Common myeloid progenitor, CD34-positive (primary cell): ENCODE measurements at places on chromosomes 3 and 15.

- no peaks in the 10 kb centered on the region for H3K4me1 ChIP-seq
- H3K27me3 ChIP-seq: no peaks in the 10 kb centered on the region
- no peak overlapping the region for H3K27ac ChIP-seq
- H3K4me3 ChIP-seq: no peak overlapping the region
Observed at GRCh38 chr3:135706758-135707375, 258.7 kb upstream of the PPP2R3A start.

DNA sequence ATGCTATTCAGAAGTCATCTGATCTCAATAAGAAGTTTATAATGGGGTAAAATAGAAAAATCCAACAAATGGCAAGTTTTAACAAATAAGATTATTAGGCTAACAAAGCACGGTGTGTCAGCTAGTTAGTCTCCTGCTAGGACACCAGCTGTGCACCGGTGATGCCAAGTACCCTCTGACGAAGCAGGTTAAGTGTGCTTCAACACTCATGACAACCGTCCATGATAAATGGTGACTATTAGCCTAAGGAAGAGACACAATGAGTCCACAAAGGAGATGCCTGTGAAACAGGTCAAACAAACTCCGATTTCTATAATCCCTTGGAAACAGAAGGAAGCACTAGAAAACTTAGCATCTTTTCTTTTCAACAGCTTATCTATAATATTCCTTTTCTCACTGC, 36.5 kb downstream of the ATP13A3 start:
- no peak for DNase-seq
- no peaks in the 10 kb centered on the region for H3K27me3 ChIP-seq
- H3K36me3 ChIP-seq: peaks cover 25% of the 10 kb centered on the region
- H3K27ac ChIP-seq: no peak overlapping the region

- no peak overlapping the region for H3K27ac ChIP-seq
- no peaks in the 10 kb centered on the region for H3K36me3 ChIP-seq
- DNase-seq: no peak
- H3K27me3 ChIP-seq: no peaks in the 10 kb centered on the region
Observed at GRCh38 chr3:152195206-152195605, 73.5 kb upstream of the MBNL1 start.

- DNase-seq: no peak
- H3K27me3 ChIP-seq: no peaks in the 10 kb centered on the region
- no peaks in the 10 kb centered on the region for H3K36me3 ChIP-seq
Observed at GRCh38 chr3:37611771-37612170, 249.9 kb upstream of the CTDSPL start.

- H3K36me3 ChIP-seq: no peaks in the 10 kb centered on the region
- peak overlapping the region; percentile 72 for H3K4me3 ChIP-seq
- DNase-seq: peak; percentile 94
- no peaks in the 10 kb centered on the region for H3K27me3 ChIP-seq
Observed at GRCh38 chr3:42071904-42072812, 19.0 kb upstream of the TRAK1 start.

GRCh38 chr3:100252001-100252400, 8.8 kb upstream of the TBC1D23 start:
- H3K27me3 ChIP-seq: no peaks in the 10 kb centered on the region
- no peak overlapping the region for H3K4me3 ChIP-seq
- no peak overlapping the region for H3K27ac ChIP-seq
- H3K36me3 ChIP-seq: no peaks in the 10 kb centered on the region

DNA sequence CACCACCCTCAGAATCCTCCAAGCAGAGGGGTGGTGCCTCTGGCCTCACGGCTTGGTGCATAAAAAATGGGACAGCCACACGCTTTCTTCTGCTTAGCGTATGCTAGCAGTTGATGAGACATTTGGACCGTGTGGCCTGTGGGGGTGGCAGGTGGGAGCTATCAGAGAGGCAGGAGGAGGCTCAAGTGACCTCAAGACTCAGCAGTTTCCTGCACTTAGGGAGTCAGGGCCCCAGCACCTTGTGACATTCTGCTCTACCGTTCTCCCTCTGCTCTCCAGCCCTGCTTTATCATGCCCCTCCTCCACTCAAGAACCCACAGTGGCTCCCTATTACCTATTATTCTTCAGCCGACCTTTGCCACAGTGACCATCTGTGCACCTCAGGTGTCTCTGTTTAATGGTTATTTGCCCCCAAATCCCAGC, 41.0 kb upstream of the CGNL1 start:
- peaks cover 9% of the 10 kb centered on the region for H3K4me1 ChIP-seq
- no peak overlapping the region for H3K4me3 ChIP-seq
- no peak for DNase-seq
- no peaks in the 10 kb centered on the region for H3K36me3 ChIP-seq
- no peak overlapping the region for H3K27ac ChIP-seq

GRCh38 chr3:159839561-159840379, 148.9 kb upstream of the IL12A start:
- H3K36me3 ChIP-seq: no peaks in the 10 kb centered on the region
- no peaks in the 10 kb centered on the region for H3K27me3 ChIP-seq
- DNase-seq: peak; percentile 85

GRCh38 chr3:55252921-55253320, 234.2 kb downstream of the WNT5A start:
- no peak overlapping the region for H3K4me3 ChIP-seq
- no peaks in the 10 kb centered on the region for H3K27me3 ChIP-seq
- H3K27ac ChIP-seq: no peak overlapping the region
- DNase-seq: no peak
- H3K4me1 ChIP-seq: no peaks in the 10 kb centered on the region
- H3K36me3 ChIP-seq: no peaks in the 10 kb centered on the region

DNA sequence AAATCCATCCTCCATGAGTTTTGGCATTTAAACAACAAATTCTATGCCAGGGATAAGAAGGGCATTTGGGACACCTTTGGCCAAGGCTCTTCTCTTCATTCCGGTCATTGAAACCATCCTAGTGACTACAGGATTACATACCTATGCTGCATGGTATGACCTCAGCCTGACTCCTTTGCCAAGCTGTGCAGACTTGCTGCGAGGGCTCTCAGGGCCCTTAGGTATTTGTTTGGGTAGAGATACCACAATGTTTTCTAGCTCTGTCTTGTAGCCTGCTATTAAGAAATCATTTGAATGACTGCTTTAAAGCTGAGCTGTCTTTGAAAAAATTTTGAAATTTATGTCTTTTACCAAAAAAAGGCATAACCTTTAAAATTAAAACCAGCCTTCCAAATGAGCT, 749.8 kb upstream of the SGO1 start:
- H3K4me1 ChIP-seq: no peaks in the 10 kb centered on the region
- H3K27me3 ChIP-seq: no peaks in the 10 kb centered on the region
- no peak overlapping the region for H3K27ac ChIP-seq
- H3K4me3 ChIP-seq: no peak overlapping the region
- no peak for DNase-seq

GRCh38 chr3:134460965-134461364, 24.8 kb downstream of the ANAPC13 start:
- DNase-seq: no peak
- H3K27me3 ChIP-seq: no peaks in the 10 kb centered on the region
- H3K4me3 ChIP-seq: no peak overlapping the region
- no peaks in the 10 kb centered on the region for H3K4me1 ChIP-seq
- no peaks in the 10 kb centered on the region for H3K36me3 ChIP-seq

DNA sequence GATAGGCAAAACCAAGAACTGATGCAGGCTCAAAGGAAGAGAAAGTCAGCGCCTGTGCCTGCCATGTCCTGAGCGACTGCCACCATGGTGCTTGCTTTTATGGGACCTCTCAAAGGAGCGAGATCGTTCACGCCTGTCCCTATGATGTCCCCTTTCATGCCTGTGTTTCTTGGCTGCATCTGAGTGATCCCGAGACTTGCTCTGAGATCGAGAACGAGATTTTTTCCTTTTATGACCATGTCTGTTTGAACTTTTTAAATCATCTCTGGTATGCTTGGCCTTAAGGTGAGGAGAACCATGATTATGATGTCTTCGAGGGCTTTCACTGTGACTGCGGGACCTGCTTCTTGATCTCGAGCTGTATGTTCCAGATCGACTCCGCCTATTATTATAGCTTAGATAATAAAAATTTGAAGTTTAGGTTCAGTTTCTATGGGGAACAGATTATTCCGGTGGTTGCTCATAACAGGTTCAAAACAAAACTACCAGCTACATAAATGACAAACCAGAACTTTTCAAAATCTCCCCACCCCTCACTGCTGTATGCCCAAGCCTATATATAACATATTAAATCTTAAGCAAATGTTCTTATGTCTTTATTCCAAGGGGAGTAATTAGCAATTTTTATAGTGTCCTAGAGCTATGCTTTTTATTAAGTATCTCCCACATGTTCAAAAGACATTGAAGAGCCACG, 11.6 kb downstream of the CCNL1 start:
- H3K27me3 ChIP-seq: no peaks in the 10 kb centered on the region
- H3K36me3 ChIP-seq: peaks cover 55% of the 10 kb centered on the region
- no peak for DNase-seq
- no peak overlapping the region for H3K4me3 ChIP-seq

- DNase-seq: no peak
- peaks cover 44% of the 10 kb centered on the region for H3K27me3 ChIP-seq
- no peak overlapping the region for H3K27ac ChIP-seq
Observed at GRCh38 chr15:80250614-80251427, 1.2 kb downstream of the CTXND1 start.

GRCh38 chr3:168424059-168424734, 328.5 kb upstream of the GOLIM4 start:
- H3K36me3 ChIP-seq: no peaks in the 10 kb centered on the region
- H3K4me1 ChIP-seq: peaks cover 15% of the 10 kb centered on the region
- no peak overlapping the region for H3K27ac ChIP-seq
- no peaks in the 10 kb centered on the region for H3K27me3 ChIP-seq
- no peak for DNase-seq
- H3K4me3 ChIP-seq: no peak overlapping the region

GRCh38 chr15:65330934-65331645, 26.6 kb downstream of the RNU5B-1 start:
- no peak overlapping the region for H3K4me3 ChIP-seq
- no peaks in the 10 kb centered on the region for H3K36me3 ChIP-seq
- DNase-seq: no peak
- H3K4me1 ChIP-seq: peaks cover 12% of the 10 kb centered on the region
- no peaks in the 10 kb centered on the region for H3K27me3 ChIP-seq

DNA sequence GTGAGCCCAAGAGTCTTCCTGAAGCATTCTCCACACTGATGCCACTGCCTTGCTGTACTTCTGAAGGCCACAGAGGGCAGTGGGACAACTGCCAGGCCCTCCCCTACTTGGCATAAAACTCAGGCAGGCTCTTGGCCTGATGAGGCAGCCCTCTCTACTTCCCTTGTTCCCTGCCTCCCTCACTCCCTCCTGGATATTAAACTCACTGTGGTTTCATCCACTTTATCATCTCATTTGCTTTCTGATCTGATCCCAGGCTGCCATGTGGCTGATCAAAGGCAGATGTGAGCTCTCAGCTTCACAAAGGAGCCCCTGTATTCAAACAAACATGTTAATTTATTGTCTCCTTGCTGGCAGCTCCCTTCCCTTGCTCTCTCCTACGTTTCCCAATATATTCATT, 533.5 kb downstream of the IGSF11 start:
- no peak overlapping the region for H3K27ac ChIP-seq
- no peaks in the 10 kb centered on the region for H3K36me3 ChIP-seq
- H3K27me3 ChIP-seq: no peaks in the 10 kb centered on the region
- no peaks in the 10 kb centered on the region for H3K4me1 ChIP-seq

DNA sequence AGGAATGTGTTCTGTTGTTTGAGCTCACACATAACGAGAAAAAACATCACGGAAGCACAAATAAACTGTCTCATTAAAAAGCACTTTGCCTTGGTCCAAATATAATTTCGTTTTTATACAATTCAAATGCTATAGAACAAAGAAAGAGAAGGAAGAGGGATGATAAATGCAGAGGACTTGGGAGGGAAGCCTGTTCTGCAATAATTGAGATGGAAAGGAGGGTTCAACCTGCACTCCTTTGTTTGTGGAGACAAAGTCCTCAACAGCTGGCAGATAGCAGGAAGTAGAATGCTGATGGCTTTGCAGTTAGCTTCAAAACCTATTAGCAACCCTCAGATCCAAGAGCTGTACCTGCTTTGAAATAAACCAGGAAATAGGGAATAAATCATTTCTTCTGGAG, 1010.8 kb downstream of the FHIT start:
- H3K4me3 ChIP-seq: no peak overlapping the region
- no peaks in the 10 kb centered on the region for H3K27me3 ChIP-seq
- no peaks in the 10 kb centered on the region for H3K36me3 ChIP-seq
- no peaks in the 10 kb centered on the region for H3K4me1 ChIP-seq
- no peak overlapping the region for H3K27ac ChIP-seq
- DNase-seq: no peak

DNA sequence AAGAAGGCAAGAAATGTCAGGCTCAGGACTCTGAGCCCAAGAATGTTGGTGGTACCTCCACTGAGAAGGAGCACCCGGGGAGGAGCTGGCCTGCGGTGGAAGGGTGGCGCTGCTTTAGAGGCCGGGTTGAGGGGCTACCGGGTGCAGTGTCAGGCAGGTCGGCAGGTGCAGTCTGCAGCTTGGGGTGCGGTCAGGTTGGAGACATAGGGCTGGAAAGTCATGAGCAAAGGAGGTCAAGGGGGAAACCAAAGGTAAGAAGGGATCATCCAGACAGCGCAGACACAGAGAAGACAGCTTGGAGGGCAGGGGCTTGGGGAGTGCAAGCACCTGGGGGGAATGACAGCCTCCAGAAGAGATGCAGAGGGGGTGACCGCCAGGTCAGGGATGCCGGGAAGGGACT, 274.4 kb upstream of the LYSMD4 start:
- no peaks in the 10 kb centered on the region for H3K4me1 ChIP-seq
- H3K27me3 ChIP-seq: no peaks in the 10 kb centered on the region
- H3K4me3 ChIP-seq: no peak overlapping the region
- no peak overlapping the region for H3K27ac ChIP-seq
- DNase-seq: no peak

- no peak overlapping the region for H3K27ac ChIP-seq
- no peak overlapping the region for H3K4me3 ChIP-seq
- no peaks in the 10 kb centered on the region for H3K4me1 ChIP-seq
Observed at GRCh38 chr3:85360742-85361387, 402.1 kb downstream of the CADM2 start.

DNA sequence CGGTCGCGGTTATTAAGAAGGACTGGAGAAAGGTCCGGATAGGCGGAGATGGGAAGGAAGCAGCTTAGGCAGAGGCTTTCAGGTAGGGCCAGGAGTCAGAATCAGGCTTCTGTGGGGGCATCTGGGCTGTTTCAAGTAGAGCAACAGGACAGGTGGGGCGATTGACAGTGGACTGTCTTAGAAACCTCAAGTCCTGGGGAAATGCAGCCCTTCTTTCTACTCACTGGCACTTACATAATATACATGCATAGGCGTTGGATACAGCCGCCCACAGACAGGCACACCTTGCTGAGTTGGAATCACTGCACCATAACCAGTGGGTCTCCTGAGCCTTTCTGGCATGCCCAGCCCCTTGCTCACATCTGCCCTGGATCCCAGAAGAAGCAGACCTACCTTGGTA, 730 bp downstream of the MYD88 start:
- no peaks in the 10 kb centered on the region for H3K27me3 ChIP-seq
- peak overlapping the region; percentile 19 for H3K27ac ChIP-seq
- H3K4me3 ChIP-seq: peak overlapping the region; percentile 90
- H3K36me3 ChIP-seq: peaks cover 28% of the 10 kb centered on the region
